ENCODE measurements at places on chromosomes 1 and 21. TPM values are rescaled to one million over a fixed set of nuclear protein-coding genes. Genes with fewer than 3 reads are reported as not detected.
A peak's percentile ranks its signal among the peaks of the same experiment; 100 is the strongest.

Gene KRTAP27-1
- not detected for total RNA-seq

GRCh38 chr21:25133939-25134338 lies 473.3 kb downstream of the MRPL39 start:
- DNase-seq: no peak
- H3K4me1 ChIP-seq: no peaks in the 10 kb centered on the region
- no peaks in the 10 kb centered on the region for H3K36me3 ChIP-seq
- no peaks in the 10 kb centered on the region for H3K27me3 ChIP-seq

GRCh38 chr1:53286955-53287354 lies 40.9 kb downstream of the LRP8 start:
- no peak overlapping the region for H3K27ac ChIP-seq
- peaks cover 8% of the 10 kb centered on the region for H3K4me1 ChIP-seq
- H3K36me3 ChIP-seq: peaks cover 22% of the 10 kb centered on the region
- no peak for DNase-seq
- H3K27me3 ChIP-seq: no peaks in the 10 kb centered on the region

Gene CFHR4
- total RNA-seq: not detected

DNA sequence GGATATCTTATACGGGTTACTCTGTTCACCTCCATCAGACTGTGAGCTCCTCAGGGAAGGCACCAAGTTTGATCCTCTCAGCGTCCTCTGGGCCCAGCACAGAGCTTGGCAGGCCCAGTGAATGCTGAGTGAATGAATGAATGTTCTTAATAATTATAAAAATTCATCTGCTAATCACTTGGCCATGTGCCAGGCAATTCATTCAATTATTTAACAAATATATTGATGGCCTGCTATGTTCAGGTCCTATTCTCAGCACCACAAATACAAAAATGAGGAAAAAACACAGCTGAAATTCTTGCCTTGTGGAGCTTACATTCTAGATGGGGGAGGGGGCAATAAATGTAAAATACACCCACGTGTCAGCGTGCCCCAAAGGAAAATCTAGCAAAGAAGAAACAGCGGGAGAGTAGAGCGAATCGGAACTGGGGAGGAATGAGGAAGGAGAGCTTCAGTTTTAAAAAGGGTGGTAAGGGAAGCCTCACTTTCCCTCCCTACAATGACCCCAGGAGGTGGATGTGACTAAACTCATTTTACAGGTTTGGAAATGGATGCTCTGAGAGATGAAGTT lies 15.8 kb downstream of the CDCP2 start:
- H3K27me3 ChIP-seq: no peaks in the 10 kb centered on the region
- H3K4me1 ChIP-seq: no peaks in the 10 kb centered on the region
- no peak overlapping the region for H3K27ac ChIP-seq

- no peaks in the 10 kb centered on the region for H3K4me1 ChIP-seq
- no peak for DNase-seq
- no peak overlapping the region for H3K27ac ChIP-seq
- H3K4me3 ChIP-seq: no peak overlapping the region
Observed at GRCh38 chr1:230839173-230839572, 29.1 kb downstream of the C1orf198 start.

Gene CCDC24
- total RNA-seq: 0.71 TPM

DNA sequence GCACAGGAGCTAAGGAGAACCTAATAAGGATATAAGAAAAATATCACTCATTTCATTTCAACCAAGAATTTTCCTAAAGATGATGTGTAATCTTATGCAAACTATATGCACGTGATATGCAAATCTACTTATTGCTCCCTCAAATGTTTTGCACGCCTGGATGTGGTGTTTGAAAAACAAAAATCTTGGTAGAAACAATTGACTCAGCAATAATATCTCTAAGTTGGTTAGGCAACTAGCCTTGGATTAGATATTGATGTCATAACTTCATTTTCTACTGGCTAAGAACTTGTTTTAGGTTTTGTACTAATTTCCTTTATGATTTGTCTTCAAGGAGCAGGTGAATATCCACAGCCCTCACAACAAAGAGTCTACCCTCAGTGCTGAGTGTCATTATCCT lies 164.6 kb downstream of the TM2D1 start:
- DNase-seq: no peak
- H3K36me3 ChIP-seq: no peaks in the 10 kb centered on the region
- H3K4me1 ChIP-seq: no peaks in the 10 kb centered on the region
- H3K4me3 ChIP-seq: no peak overlapping the region
- no peak overlapping the region for H3K27ac ChIP-seq
- H3K27me3 ChIP-seq: peaks cover 1% of the 10 kb centered on the region

DNA sequence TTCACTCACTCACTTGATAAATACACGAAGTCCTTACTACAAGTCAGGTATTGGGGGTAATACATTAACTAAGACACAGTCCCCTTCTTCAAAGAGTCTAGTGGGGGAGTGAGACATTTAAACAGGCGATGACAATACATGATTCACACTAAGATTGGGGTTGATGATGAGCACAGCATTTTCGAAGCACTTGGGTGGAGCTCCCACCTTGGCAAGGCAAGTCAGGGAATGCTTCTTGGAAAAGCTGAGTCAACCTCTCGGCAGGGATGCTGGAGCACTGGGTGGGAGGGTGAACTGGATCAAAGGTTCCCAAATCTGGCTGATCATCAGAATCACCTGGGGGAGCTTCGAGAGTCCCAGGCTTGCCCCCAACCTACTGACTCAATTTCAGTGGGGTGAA lies 57.9 kb upstream of the ENAH start:
- no peaks in the 10 kb centered on the region for H3K36me3 ChIP-seq
- no peak overlapping the region for H3K4me3 ChIP-seq
- no peak overlapping the region for H3K27ac ChIP-seq
- no peaks in the 10 kb centered on the region for H3K4me1 ChIP-seq
- H3K27me3 ChIP-seq: no peaks in the 10 kb centered on the region
- DNase-seq: no peak

Gene GJA4
- not detected for total RNA-seq

DNA sequence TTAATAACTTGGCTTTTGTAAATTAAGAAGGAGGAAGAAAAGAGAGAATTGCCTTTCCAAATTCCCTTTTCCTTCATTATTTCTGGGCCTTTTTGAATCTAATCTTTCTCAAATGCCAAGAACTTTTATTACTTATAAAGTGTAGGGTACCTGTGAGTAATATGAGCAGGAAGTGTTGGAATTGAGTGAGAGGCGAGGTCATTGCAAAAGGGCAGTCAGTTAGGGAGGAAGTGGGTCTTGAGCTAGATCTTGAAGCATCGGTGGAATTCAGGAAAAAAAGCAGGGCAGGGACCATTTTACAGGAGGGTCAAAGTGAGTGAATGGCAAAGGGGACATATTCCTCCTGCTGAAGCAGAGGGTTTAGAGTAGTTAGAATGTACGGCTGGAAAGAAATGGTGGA lies 23.4 kb downstream of the DDI2 start:
- H3K36me3 ChIP-seq: peaks cover 55% of the 10 kb centered on the region
- DNase-seq: no peak
- H3K4me3 ChIP-seq: no peak overlapping the region
- no peaks in the 10 kb centered on the region for H3K27me3 ChIP-seq
- peak overlapping the region; percentile 7 for H3K27ac ChIP-seq
- H3K4me1 ChIP-seq: peaks cover 3% of the 10 kb centered on the region

DNA sequence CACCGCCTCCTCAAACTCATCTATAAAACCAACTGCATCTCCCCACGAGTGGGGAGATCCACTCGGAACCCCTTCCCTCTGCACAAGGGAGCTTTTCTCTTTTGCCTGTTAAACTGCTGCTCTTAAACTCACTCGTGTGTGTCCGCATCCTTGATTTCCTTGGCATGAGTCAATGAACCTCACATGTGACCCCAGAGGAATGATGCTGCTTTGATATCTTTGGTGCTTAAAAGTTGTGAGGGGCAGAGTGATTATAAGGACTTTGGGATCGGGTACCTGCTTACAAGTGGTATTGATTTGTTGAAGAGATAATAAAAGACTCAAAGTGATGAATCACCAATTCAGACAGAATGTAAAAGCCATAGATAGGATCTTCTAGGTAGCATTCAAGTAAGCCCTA lies 125.3 kb downstream of the GREM2 start:
- DNase-seq: no peak
- no peak overlapping the region for H3K27ac ChIP-seq
- no peak overlapping the region for H3K4me3 ChIP-seq

Gene RBM11
- 1.6 TPM for total RNA-seq

DNA sequence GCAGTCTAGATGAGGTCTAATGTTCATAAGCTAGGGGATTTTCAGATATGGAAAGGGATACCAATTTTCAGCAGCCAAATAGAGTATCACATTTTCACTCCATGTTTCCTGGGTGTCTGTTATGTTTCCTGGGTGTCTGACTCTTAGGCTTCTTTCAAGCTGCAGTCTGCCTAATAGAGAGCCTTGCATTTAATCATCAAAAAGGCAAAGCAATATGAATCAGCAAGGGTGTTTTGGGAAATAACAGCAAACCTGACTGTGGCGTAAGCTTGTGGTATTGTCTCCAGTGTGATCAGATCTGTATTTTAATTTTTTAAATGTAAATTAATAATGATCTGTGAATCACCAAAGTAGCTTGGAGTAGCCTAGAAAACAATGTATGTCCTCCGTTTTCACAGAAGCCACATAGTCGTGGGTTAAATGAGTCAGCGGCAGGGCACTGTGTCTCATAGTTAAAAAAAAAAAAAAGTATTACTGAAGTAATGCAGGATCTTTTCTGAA lies 10.4 kb downstream of the LGALS8 start:
- no peak overlapping the region for H3K4me3 ChIP-seq
- H3K36me3 ChIP-seq: peaks cover 46% of the 10 kb centered on the region
- no peaks in the 10 kb centered on the region for H3K27me3 ChIP-seq
- H3K27ac ChIP-seq: peak overlapping the region; percentile 68
- H3K4me1 ChIP-seq: peaks cover 38% of the 10 kb centered on the region

- peaks cover 5% of the 10 kb centered on the region for H3K27me3 ChIP-seq
- no peak for DNase-seq
- no peak overlapping the region for H3K4me3 ChIP-seq
- H3K4me1 ChIP-seq: peaks cover 60% of the 10 kb centered on the region
Observed at GRCh38 chr1:205291596-205291995, 29.9 kb downstream of the NUAK2 start.

DNA sequence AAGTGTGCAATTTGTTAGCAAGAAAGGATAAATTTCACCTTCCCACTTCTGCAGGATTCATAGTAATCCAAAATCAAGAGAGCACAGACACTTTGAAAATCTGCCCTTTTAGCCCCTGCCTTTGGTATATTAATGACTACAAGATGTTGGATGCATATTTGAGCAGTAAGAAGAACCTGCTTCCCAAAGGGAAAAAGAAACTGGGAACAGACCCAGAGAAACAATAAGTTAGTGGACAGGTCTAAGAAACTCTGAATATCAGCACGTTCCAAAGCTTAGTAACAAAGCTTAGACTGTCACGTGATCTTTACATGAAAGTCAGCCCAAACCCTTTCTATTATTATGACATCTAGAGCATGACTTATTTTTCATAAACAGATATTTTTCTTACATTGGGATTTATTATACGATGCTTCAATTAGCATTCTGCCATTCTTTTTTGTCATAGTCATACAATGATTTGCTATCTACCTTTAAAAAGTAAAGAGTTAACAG lies 390.9 kb upstream of the ADGRL2 start:
- no peak for DNase-seq
- H3K27me3 ChIP-seq: no peaks in the 10 kb centered on the region
- H3K4me3 ChIP-seq: no peak overlapping the region
- no peak overlapping the region for H3K27ac ChIP-seq
- no peaks in the 10 kb centered on the region for H3K36me3 ChIP-seq

- H3K27me3 ChIP-seq: no peaks in the 10 kb centered on the region
- no peaks in the 10 kb centered on the region for H3K4me1 ChIP-seq
- no peaks in the 10 kb centered on the region for H3K36me3 ChIP-seq
- H3K4me3 ChIP-seq: no peak overlapping the region
Observed at GRCh38 chr1:245797592-245798348, 643.0 kb downstream of the KIF26B start.

GRCh38 chr1:11334821-11335220 lies 61.8 kb downstream of the UBIAD1 start:
- peaks cover 17% of the 10 kb centered on the region for H3K27me3 ChIP-seq
- no peak overlapping the region for H3K4me3 ChIP-seq
- no peaks in the 10 kb centered on the region for H3K36me3 ChIP-seq
- no peak for DNase-seq
- H3K27ac ChIP-seq: no peak overlapping the region
- peaks cover 11% of the 10 kb centered on the region for H3K4me1 ChIP-seq

Gene PIGM
- total RNA-seq: 5.9 TPM

DNA sequence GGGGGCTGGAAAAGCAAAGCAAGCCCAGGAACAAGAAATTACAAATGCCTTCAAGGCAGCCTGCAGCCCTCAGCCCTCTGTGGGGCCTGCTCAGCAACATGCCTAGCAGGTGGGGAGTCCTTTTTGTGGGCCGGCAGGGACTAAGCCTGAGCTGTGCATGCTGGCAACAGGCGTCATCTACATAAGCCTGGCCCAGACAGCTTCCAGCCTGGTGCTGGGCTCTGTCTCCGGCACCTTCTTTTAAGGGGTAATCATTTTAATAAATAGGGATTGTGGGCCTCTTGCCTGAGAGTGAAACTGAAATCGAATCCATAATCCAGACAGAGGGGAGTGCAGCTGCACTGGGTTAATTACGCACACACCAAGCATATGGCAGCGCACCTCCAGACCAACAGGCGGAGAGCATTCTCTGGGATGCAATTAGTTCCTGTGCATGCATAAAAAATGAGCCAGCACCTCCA lies 96.6 kb downstream of the DDX20 start:
- no peak overlapping the region for H3K27ac ChIP-seq
- DNase-seq: no peak
- no peaks in the 10 kb centered on the region for H3K4me1 ChIP-seq
- H3K36me3 ChIP-seq: no peaks in the 10 kb centered on the region

All from activated CD4-positive, alpha-beta T cell treated with anti-CD3 and anti-CD28 coated beads, Interleukin-2, amount 10 ng/mL, durations not matched to agents 7 days and 5 days (primary cell).